Brain pericyte (primary cell): ENCODE measurements at places on chromosomes 6 and 20.

- DNase-seq: no peak
Observed at GRCh38 chr6:108589244-108589791, 28.6 kb downstream of the FOXO3 start.

DNA sequence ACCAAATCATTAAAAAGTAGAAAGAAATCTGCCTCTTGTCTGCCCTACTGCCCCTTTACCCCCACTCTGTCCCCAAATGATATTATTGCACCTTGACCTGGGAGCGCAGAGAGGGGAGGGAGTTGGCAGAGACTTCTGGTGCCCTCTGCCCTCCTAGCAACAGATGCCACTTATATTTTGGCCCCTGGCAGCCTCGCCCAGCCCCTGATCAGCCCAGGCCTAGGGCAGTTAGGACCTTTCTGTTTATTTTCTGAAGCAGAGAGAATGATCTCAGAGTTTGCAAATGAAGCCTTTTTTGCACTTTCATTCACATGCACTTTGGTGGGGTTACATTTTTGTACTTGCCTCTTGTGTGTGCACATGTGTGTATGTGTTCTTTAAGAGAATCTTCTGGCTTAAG, 8.4 kb upstream of the SGK2 start:
- DNase-seq: no peak

DNA sequence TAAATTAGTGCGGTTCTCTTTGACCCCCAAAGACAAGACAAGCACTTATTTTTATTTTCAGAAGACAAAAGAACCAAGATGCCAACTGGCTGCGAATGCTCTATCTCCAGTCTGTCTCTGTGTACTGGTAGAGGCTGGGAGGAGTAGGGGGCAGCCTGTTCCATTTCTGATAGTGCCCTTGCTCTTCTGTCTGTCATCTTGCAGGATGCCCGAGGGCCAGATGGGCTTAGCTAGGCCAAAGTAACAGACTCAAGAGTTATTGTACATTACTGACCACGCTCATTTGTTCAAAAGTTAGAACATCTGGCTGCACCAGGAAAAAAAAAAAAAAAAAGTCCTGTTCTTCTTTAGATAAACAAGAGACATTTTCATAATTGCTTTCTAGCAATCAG, 198.1 kb upstream of the UST start:
- DNase-seq: no peak

- DNase-seq: no peak
Observed at GRCh38 chr6:43125555-43125954, 45.5 kb upstream of the SRF start.

DNA sequence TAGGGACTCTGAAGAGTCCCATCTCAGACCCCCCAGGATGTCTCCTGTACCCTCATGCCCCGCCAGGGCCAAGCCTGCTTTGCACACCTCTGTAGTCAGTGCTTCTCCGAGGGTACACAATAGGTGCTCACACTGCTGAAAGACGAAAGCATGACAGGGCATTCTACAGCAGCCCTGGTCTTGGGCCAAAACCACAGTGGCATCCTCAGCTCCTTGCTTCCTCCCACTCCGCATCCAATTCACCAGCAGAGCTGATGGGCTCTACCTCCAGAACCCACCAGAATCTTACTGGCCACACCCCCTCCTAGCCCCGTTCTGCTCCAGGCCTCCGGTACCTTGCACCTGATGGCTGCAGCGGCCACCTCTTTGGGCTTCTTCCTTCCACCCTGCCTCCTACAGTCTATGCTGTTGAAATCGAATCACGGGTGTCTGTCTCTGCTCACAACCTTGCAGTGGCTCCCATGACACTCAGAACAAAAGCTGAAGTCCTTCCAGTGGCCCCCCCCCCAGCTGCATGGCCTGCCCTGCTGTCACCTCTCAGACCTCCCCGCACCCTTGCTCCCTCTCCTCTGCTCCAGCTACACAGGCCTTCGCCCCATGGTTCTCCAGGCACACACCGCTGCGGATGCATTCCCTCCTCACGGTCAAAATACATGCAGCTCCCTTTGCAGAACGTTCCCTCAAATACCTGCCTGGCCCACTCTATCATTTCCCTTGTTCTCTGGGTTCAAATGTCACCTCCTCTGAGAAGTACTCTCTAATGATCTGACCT, 1.2 kb downstream of the ANGPT4 start:
- no peak for DNase-seq

GRCh38 chr6:143727035-143727434, 49.3 kb downstream of the PHACTR2 start:
- no peak for DNase-seq

DNA sequence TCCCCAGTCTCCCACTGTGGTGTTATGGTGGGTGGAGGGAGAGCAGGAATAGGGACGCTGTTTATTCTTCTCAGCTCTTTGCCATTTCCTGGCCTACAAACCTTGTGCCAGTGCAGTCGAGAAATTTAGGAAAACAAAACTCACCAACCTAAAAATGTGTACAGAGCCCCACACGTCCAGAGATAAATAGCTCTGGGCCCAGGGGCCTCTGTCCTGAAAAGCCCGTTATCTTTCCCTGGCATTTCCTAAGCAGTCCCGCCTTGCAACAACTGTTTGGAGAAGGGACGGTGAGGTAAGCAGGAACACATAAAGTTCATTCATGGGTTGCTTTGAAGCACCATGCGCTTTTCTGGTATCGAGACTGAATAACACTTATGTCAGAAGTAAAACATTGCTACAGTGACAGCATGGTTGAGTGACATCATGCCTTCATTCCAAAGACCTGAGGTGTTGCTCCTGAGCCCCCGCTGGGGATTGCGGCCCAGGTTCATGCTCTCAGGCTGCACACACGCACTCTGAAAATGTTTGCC, 80.1 kb upstream of the NXT1 start:
- peak; percentile 65 for DNase-seq

- DNase-seq: no peak
Observed at GRCh38 chr6:3415082-3415453, 41.8 kb downstream of the SLC22A23 start.

DNA sequence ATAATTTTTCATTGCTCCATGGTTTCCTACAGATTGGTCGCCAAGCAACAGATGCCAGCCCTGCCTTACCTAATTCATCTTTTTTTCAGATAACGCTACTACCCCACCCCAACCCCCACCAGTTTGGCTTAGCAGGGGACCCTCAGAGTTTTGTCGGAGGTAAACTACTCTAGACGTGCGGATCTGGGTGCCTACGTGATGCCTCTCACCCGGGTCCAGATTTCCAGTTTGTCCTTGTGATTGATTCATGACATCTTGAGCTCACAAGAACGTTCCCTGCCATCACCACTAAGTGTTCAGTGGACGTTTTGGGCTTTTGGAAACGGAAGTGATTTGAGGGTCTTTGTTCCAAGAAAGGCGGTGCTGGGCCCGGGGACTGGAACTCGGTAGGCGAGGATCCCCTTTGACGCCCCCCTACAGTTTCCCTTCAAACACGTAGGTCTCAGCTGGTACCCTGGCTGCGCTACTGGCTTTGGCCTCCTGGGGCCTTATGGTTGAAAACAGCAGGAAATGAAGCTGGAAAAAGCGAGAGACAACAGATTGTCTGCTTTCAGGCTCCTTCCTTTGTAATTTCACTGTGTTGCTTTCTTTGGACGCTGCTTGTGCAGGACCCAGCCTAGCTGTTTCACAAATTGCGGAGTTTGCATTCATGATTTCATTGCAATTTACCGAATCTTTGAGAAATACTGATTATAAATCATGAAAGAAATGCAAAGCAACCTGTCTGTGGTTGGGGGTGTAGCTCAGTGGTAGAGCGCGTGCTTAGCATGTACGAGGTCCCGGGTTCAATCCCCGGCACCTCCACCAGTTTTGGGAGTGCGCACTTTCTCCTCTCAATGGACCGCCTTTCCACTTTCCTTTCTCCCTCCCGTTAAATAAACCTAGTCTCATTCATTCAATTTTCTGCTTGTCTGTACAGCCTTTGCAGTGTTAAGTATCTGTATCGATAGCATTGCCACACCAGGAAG, 81.0 kb downstream of the GPX5 start:
- DNase-seq: no peak
